GM23248 (cell line): ENCODE measurements at places on chromosomes 16 and 17. TPM values are rescaled to one million over a fixed set of nuclear protein-coding genes. Genes with fewer than 3 reads are reported as not detected.

DNA sequence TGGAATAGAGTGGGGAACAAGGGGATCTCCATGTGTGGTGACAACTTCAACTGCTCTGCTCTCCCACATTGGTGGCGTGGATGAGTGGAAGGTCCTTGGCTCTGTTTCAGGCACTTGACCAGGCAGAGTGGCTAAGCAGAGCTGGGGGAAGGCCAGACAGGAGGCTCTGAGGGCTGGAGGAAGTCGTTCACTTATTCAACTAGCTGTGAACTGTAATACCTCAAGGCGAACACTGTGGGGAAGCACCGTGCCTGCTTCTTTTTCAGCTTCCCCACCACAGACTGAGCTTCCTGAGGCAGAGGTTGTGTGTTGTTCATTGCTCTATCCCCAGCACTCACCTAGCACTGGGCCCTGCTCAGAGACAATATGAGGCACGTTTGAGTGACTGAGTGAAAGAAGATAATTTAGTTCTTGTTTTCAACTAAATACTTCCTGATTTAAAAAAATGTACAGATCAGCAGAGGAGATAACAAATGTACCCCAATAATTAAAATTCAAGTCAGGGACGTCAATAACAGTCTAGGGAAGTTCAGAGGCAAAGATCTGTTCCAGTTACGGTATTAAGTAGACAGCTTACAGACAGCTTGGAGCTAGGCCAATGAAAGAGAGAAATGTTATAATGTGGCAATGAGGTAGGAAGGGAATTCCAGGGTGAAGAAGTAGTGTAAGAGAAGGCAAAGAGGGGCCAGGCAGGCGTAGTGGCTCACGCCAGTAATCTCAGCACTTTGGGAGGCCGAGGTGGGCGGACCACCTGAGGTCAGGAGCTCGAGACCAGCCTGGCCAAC is 34.7 kb downstream of the MYO18A start:
- 0 out of 2 replicates have a peak overlapping the region, but pooled peaks have one; percentile 8 for H3K27ac ChIP-seq
- H3K36me3 ChIP-seq: no peaks in the 10 kb centered on the region
- no peaks in the 10 kb centered on the region for H3K27me3 ChIP-seq
- peaks cover 19% of the 10 kb centered on the region for H3K4me1 ChIP-seq
- DNase-seq: peak; percentile 88
- no peak overlapping the region for H3K4me3 ChIP-seq

GRCh38 chr17:30557916-30558685 is 80.9 kb downstream of the GOSR1 start:
- no peaks in the 10 kb centered on the region for H3K4me1 ChIP-seq
- H3K27ac ChIP-seq: no peak overlapping the region
- DNase-seq: peak; percentile 9
- H3K27me3 ChIP-seq: no peaks in the 10 kb centered on the region

The TEX19 gene
- total RNA-seq: not detected in 2 replicates

The PPP1R27 gene
- not detected in 2 replicates for total RNA-seq

GRCh38 chr17:29190592-29191207 is 10.5 kb upstream of the MYO18A start:
- no peak overlapping the region for H3K4me3 ChIP-seq
- H3K27ac ChIP-seq: no peak overlapping the region
- no peaks in the 10 kb centered on the region for H3K4me1 ChIP-seq
- no peaks in the 10 kb centered on the region for H3K36me3 ChIP-seq

The HS3ST3A1 gene
- 85.1 and 99.3 TPM in 2 replicates for total RNA-seq

The HSF4 gene
- 6.4 and 10.8 TPM in 2 replicates for total RNA-seq

DNA sequence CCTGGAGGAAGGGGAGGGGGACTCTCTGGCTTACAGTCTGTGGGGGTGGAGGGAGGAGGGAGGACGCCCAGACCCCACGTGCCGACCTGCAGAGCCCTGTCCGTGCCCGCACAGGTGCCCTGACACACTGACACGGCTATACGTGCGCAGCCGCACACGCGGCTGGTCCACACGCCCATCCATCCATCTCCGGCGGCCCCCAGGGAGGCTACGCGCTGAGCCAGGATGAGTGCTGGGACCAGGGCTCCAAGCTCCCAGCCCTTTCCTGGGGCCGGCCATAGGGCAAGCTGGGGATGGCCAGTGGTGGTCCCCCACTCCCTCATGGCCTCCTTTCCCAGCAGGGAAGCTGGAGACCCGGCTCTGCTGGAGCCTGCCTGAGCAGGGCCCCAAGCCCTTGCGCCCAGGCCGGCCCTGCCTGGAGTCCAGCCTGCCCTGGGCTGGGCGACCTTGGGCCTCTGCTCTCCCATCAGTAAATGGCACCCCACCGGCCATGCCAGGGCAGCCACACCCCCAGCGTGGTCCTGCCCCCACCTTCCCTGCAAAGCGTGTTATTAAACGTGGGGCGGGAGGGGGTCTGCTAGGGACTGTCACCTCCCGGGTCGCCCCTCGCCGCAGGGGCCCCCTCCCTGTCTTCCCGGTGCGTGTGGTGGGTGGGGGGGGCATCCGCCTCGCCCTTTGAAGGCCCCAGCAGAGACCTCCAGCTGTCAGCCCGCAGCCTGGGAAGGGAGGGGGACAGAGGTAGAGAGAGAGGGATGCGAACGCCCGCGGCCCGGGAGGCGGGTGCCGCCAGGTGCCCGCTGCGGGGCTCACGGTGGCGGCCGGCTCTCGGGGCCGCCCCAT is 863 bp downstream of the CASKIN1 start:
- 0 out of 2 replicates have a peak overlapping the region, but pooled peaks have one; percentile 40 for H3K4me3 ChIP-seq
- no peak for DNase-seq
- no peaks in the 10 kb centered on the region for H3K36me3 ChIP-seq
- no peaks in the 10 kb centered on the region for H3K4me1 ChIP-seq
- no peak overlapping the region for H3K27ac ChIP-seq
- peaks cover 29% of the 10 kb centered on the region for H3K27me3 ChIP-seq

- H3K36me3 ChIP-seq: no peaks in the 10 kb centered on the region
- no peaks in the 10 kb centered on the region for H3K4me1 ChIP-seq
- H3K27ac ChIP-seq: no peak overlapping the region
- H3K4me3 ChIP-seq: no peak overlapping the region
- no peak for DNase-seq
Measured at GRCh38 chr17:10771148-10771547, 32.8 kb downstream of the TMEM238L start.

DNA sequence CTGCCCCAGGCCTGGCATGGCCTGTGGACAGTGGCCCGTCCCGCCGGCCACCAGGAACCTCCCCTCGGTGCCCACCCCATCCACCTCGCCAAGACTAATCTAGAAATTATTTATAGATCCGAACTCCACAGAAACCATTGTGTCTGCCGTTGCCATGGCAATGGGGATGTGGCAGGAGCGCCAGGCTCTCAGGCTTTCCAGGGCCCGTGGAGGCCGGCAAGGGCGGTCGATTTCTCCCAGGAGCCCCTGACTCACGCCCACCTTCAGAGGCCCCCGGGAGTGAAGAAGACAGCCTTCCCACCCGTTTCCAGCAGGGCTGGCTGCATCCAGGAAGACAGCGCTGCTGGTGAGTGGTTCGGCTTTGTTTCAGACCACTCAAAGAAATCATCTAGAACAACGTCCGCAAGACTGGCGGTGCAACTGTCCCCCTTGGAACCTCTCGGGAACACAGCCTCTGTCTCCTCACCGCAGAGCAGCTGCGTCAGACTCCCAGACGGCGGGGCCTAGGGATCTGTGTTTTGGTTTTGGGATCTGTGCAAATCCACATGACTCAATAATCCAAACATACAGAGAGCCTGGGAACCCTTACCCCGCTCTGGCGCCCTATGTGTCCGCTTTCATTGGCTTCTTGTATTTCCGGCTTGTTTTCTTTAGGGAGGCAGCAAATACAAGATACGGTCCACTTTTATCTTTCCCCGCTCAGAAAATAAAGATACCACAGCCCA is 48.5 kb upstream of the ZCCHC14 start:
- H3K27me3 ChIP-seq: no peaks in the 10 kb centered on the region
- H3K27ac ChIP-seq: peak overlapping the region; percentile 88
- no peaks in the 10 kb centered on the region for H3K36me3 ChIP-seq
- H3K4me3 ChIP-seq: peak overlapping the region; percentile 60
- DNase-seq: peak; percentile 88

GRCh38 chr16:27195076-27195741 is 8.1 kb upstream of the KDM8 start:
- H3K27me3 ChIP-seq: no peaks in the 10 kb centered on the region; the same call in 1 of the 2 replicates
- DNase-seq: no peak
- no peak overlapping the region for H3K27ac ChIP-seq
- H3K4me1 ChIP-seq: no peaks in the 10 kb centered on the region
- no peaks in the 10 kb centered on the region for H3K36me3 ChIP-seq

The PABPN1L gene
- not detected in 2 replicates for total RNA-seq

DNA sequence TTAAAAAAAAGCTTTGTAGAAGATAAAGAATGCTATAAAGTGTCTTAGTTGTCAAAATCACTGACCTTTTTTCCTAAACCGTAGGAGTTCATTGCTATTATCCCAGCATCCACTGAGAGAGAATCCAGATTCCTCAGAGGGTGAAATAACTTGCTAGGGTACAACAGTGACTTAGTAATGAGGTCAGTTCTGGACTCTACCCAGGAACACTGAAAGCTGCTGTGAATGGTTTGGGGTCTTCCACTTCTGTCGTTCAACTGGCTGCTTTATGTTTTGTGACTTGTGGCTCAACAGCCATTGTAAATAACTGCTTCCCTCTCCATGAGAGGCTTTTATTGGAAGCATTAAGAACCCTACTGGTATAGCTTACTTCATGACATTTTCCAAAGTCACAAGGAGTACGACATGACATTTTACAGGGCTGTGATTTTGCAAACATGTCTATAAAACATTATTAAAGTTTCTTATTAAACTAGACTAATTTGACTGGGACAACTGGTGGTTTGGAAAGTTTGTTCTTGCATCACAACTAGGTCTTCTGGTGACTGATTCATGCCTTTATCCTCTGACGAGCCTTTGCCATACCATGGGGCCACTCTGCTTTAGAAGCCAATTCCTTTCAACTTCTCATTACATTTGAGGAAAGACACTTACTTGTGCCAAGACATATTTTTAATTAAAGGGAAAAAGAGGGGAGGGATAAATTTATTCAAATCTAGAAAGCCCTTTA is 92.2 kb upstream of the CDH11 start:
- no peak overlapping the region for H3K4me3 ChIP-seq
- H3K27ac ChIP-seq: no peak overlapping the region
- no peaks in the 10 kb centered on the region for H3K4me1 ChIP-seq
- DNase-seq: peak; percentile 58
- H3K36me3 ChIP-seq: no peaks in the 10 kb centered on the region

GRCh38 chr16:65909310-65910050 is 457.0 kb upstream of the CDH5 start:
- no peak overlapping the region for H3K27ac ChIP-seq
- no peaks in the 10 kb centered on the region for H3K4me1 ChIP-seq
- no peak overlapping the region for H3K4me3 ChIP-seq
- no peaks in the 10 kb centered on the region for H3K36me3 ChIP-seq

The PLCG2 gene
- not detected in 2 replicates for total RNA-seq

DNA sequence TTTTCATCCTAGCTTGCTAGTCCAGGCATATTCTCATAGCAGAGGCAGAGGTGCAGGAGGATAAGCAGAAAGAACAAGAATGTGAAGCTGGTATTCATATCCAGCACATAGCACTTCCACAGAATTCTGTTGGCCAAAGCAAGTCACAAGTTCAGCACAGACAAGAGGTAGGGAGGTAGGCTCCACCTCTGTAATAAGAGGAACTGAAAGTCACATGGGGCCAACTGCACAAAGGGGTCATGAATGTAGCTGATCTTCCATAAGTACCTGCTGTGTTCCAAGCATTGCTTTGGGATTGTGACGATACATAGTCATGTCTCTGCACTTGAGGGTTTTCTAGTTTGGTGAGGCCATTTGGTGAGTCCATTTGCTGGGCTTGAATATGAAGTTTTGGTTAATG is 110.8 kb upstream of the MPHOSPH6 start:
- H3K4me3 ChIP-seq: no peak overlapping the region
- no peak for DNase-seq
- no peaks in the 10 kb centered on the region for H3K4me1 ChIP-seq
- H3K27me3 ChIP-seq: peaks cover 14% of the 10 kb centered on the region; the same call in 1 of the 2 replicates
- no peak overlapping the region for H3K27ac ChIP-seq

DNA sequence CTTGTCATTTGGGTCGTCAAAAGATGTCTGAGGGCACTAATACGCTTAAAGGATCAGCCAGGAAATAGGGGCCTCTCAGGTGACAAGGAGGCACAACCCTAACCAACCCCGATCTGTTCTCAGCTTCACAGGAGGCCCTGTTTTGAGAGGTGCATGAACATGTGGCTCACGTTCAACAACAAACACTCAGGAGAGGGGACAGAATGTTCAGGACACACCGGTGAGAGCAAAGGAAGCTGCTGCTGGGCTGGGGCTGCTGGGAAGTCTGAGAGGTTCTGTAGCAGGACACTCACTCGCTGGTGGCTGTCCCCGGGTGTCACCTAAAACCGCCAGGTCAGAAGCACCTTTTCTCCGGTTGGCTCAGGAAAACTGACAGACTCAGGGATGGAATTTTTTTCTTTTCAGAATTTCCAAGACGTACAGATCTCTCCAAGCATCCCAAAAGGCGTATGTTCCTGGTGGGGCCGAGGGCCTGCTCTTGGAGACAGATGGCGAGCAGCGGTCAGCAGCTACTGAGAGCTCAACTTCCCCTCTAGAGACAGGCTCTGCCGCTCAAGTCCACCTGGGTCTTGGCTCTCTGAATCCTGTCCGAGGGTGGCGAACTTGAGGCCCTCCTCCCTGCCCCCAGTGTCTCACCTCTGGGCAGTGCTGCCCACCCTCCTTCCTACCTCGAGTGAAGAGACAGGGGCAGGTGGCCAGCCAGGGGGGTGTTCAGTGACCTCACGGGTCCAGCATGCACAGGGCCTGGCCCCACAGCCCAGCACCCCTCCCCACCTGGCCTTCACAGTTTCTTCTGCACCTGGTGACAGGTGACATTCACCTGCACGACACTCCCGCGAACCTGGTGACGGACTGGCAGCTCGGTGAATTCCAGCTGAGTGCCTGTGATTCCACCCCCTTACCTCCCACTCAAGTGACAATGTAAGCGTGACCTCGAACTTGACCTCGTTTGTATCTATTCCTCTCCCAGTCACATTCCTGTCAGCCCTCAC is 22.9 kb downstream of the CLUH start:
- H3K27ac ChIP-seq: no peak overlapping the region
- DNase-seq: no peak
- H3K4me1 ChIP-seq: peaks cover 19% of the 10 kb centered on the region
- H3K36me3 ChIP-seq: peaks cover 16% of the 10 kb centered on the region
- H3K4me3 ChIP-seq: no peak overlapping the region

- no peak overlapping the region for H3K27ac ChIP-seq
- peak overlapping the region; percentile 53 for H3K4me3 ChIP-seq
- no peaks in the 10 kb centered on the region for H3K27me3 ChIP-seq
Measured at GRCh38 chr16:9170470-9170869, 79.0 kb downstream of the HAPSTR1 start.

The NEK8 gene
- 2.9 and 13.5 TPM in 2 replicates for total RNA-seq

GRCh38 chr17:80694085-80694991 is 149.7 kb downstream of the RPTOR start:
- no peaks in the 10 kb centered on the region for H3K27me3 ChIP-seq
- H3K36me3 ChIP-seq: no peaks in the 10 kb centered on the region
- no peak for DNase-seq
- no peak overlapping the region for H3K4me3 ChIP-seq
- H3K4me1 ChIP-seq: peaks cover 14% of the 10 kb centered on the region

The KLHL10 gene
- total RNA-seq: 2.3 TPM in 1 of 2 replicates, not detected in the other

DNA sequence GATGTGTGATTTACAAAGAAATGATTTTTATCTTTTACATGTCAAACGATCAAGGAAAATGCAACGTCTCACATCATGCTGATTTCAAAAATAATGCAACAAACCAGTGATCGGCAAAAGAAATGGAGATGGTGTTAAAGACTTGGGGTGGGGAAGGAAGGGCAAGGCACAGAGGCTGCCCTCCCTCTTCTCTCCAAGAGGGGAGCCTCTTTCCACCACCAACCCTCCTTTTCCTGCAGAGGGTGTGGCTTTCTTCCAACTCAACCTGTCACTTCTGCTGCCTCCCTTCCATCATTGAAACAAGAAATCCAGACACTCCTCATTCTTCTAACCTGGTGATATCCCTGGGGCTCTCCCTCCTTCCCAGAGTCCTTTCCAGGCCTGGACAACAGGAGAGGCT is 320.8 kb downstream of the SLC39A11 start:
- H3K4me1 ChIP-seq: no peaks in the 10 kb centered on the region
- H3K36me3 ChIP-seq: no peaks in the 10 kb centered on the region
- no peaks in the 10 kb centered on the region for H3K27me3 ChIP-seq
- no peak overlapping the region for H3K4me3 ChIP-seq
